ENCODE measurements at places on chromosomes 13 and 19.

- DNase-seq, result no peak
Observed at GRCh38 chr13:48985756-48986155, 10.0 kb downstream of the FNDC3A start.

GRCh38 chr19:6491802-6492592 lies 10.1 kb downstream of the TUBB4A start:
- no peak for DNase-seq

GRCh38 chr13:112839356-112840105 lies 129.5 kb upstream of the MCF2L start:
- no peak for DNase-seq

- DNase-seq, result no peak
Observed at GRCh38 chr13:111661052-111661451, 340.6 kb downstream of the TEX29 start.

DNA sequence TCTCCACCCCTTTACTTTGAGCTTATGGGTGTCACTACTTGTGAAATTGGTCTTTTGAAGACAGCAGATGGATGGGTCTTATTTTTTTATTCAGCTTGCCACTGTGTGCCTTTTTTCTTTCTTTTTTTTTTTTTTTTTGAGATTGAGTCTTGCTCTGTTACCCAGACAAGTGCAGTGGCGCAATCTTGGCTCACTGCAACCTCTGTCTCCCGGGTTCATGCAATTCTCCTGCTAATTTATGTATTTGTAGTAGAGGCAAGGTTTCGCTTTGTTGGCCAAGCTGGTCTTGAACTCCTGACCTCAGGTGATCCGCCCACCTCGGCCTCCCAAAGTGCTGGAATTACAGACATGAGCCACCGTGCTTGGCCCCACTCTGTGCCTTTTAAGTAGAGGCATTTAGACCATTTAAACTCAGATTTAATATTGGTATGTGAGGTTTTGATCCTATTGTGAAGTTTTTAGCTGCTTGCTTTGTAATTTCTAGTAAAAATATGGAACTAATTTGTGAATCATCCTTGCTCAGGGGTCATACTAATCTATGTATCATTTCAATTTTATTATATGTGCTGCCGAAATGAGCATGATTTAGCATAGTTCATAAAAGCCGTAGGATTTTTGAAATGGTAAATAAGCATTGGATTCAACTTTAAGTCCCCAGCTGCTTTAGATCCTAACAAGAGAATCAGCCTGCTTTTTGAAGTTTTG lies 584.5 kb downstream of the SLITRK1 start:
- DNase-seq, result no peak

GRCh38 chr19:14476327-14476672 lies 1.1 kb upstream of the PTGER1 start:
- no peak for DNase-seq

DNA sequence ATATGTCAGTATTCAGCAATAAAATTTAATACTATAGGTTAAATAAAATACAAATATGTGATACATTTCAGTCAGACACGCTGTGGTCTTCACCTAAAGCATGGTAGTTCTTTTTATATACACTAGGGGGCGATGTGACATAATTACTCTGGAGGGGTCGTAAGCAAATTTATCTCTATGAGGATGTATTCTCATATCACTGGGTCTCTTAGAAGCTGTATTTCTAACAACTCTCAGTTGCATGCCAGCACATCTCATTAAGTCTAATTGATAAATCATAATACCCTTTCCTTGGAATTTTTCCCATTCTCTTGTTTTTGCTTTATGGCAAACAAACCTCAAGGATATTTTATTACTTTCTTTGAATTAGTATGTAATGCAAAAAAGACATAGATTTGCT lies 3.9 kb upstream of the PCDH17 start:
- peak; percentile 73 for DNase-seq

DNA sequence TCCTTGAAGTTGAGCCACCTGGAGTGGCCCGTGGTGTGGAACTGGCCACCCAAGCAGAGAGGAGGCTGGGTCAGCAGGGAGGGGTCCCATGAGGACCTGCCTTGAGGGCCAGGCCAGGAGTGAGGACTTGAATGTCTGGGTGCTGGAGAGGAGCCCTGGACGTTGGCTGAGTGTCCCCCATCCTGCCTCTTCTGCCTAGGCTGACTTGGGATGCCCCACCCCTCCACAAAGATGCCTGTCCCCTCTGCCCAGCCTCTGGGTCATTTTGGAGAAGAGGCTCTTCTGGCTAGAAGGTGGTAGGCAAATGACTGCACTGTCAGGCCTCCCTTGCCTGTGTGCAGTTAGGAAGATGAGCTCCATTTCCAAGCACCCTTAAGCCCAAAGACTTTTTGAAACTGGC lies 1.7 kb downstream of the SSBP4 start:
- no peak for DNase-seq

- DNase-seq, result no peak
Observed at GRCh38 chr13:30727491-30728355, 7.6 kb upstream of the ALOX5AP start.

GRCh38 chr19:56566904-56567273 lies 379 bp upstream of the ZNF470 start:
- DNase-seq, result peak; percentile 29

- DNase-seq, result no peak
Observed at GRCh38 chr13:33110386-33110712, 94.1 kb downstream of the KL start.

GRCh38 chr19:17405250-17406045 lies at the start of gene BST2:
BST2 (minus strand) TSS chr19:17405630; CDS start chr19:17405575, 55 bp downstream.
- peak; percentile 94 for DNase-seq

DNA sequence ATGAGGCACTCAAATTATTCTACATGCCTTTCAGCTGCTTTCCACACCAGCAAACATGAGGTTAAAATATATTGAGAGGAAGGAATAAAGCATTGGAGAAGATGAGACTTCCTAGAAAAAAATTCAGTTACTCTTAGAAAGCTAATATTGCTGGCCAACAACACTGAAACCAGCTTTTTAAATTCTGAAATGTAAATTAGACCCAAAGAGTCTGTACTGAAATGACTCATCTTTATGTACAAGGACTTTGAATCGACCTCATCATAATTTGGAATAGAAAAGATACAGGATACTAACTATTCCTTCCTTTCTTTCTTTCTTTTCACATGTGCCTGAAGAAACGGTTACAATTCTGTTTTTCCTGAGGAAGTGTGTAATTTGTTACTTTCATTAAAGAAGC lies 6.5 kb upstream of the HSPH1 start:
- DNase-seq, result no peak

GRCh38 chr19:8304841-8305621 lies 3.1 kb downstream of the CD320 start:
- no peak for DNase-seq

GRCh38 chr13:51052581-51052980 lies 58.5 kb downstream of the C13orf42 start:
- no peak for DNase-seq

DNA sequence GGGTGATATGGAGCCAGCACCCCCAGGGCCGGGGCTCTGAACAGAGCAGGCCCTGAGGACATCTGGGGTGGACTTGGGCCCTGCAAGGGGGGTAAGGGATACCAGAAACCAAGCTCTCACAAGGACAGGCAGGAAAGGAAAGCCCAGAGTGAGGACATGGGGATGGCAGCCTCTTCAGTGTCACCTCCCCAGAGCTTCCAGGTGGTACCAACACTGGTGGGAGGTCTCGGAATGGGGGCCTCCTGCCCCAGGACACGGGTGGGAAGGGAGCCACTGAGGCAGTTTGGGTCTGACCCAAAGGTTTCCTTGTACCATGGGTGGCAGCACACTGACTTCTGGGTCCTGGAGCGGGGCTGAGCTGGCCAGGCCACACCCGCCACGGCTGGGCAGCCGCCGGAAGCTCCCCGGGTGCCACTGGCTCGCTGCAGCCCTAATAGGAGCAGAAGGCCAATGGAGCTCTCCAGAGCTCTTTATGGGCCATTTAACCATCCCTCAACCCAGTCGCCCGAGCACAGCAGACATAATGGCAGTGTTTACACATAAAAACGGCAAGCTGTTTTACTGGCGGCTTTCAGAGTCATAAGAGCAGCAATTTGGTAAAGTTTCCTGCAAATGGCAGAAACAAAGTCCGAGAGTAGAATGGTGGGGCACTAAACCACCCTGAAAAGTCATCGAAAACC lies 59.3 kb downstream of the PEPD start:
- DNase-seq, result no peak

DNA sequence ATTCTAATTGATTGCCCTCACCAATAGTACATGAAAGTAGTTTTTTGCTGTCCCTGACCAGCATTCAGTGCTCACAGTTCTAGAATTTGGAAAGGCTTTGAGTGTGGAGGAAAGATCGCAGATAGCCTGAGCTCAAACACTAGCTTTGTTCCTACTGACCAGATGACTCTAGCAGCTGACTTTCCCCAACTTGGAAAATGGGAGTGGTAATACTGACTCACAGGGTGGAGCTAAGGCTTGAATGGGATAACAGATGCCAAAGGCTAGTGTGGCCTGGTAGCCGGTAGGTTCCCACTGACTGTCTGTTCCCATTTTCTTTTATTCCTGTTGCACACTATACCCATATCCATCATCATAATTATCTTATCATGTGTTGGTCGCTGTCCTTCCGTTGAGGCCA lies 3.7 kb downstream of the ZSCAN22 start:
- no peak for DNase-seq

DNA sequence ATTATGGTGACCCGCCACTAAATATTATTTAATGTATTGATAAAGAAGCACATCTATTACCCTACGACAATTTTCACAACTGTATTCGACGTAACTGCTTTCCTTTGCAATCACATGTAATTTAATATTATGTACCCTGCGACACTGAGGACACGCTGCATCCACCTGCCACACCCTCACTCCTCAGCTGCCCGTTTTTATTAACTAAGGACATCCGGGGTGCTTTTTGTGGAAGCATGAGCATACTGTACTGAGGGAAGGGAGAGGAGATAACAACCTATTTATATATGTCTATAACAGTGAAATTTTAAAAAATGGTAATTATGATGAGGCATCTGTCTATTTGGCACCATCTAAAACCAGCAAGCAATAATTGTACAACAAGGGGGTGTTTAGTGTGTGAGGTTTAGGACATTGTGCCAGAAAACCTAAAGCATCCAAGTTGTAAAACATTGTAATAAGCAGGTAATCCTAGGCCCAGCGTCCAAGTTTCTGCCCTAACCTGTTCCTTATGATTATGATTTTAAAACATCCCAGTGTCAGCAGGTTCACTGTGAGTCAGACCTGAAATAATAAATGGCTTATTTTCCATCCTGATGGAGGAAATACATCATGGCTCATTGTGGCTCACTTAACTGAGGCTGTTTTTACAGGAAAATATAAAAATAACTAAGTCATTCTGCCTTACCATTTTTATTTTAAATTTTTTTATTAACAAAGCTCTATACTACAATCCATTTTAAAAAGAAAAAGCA lies 56.3 kb downstream of the FOXO1 start:
- no peak for DNase-seq

- no peak for DNase-seq
Observed at GRCh38 chr13:41006306-41006705, 12.8 kb downstream of the ELF1 start.

DNA sequence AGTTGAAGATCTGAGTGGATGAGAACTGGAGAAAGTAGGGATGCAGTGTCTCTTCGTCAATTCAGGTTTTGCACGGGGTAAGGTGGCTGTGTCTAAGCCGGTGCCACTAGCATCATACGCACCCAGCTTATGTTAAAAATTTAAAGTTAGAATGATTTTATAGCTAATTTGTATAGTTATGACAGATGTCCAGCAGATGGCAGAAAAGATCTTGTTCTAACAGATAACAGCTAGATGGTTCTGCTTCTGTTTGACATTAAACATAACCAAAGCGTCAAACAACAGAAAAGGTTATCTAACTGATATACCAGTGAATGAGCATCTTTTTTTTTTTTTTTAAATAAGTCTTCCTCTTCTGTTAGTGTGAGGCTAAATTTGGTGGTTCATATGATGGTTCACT lies 18.8 kb upstream of the EDDM13 start:
- peak; percentile 66 for DNase-seq

DNA sequence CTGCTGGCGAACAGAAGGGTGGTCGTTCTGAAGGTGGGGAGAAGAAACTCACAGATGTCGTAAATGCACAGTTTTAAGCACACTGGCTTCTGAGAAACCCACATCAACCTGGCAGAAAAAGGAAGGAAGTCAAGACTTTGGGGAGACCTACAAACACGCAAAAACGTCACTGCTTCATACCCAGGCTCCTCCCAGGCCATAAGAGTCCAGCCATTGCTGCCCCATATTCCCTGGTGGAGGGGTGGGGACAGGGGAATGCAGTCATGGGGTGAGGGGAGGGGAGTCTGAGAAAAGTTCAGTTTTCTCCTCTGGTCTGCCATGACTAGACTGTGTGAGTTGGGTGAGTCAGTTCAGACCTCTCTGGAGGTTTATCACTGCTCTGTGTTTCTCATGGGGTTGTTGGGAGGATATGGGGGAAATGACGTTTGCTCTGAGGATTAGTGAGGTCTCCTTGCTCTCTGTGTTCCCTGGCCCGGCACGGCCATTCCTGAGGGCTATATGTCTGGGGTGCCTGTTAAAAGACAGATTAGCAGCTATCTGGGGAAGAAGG lies 139.0 kb downstream of the FLT1 start:
- DNase-seq, result no peak

- DNase-seq, result no peak
Observed at GRCh38 chr13:30312904-30313303, 5.6 kb upstream of the KATNAL1 start.

- DNase-seq, result peak; percentile 76
Observed at GRCh38 chr13:26946684-26947343, 186.2 kb upstream of the GPR12 start.

GRCh38 chr13:65946387-65946786 lies 1283.7 kb downstream of the PCDH9 start:
- no peak for DNase-seq

DNA sequence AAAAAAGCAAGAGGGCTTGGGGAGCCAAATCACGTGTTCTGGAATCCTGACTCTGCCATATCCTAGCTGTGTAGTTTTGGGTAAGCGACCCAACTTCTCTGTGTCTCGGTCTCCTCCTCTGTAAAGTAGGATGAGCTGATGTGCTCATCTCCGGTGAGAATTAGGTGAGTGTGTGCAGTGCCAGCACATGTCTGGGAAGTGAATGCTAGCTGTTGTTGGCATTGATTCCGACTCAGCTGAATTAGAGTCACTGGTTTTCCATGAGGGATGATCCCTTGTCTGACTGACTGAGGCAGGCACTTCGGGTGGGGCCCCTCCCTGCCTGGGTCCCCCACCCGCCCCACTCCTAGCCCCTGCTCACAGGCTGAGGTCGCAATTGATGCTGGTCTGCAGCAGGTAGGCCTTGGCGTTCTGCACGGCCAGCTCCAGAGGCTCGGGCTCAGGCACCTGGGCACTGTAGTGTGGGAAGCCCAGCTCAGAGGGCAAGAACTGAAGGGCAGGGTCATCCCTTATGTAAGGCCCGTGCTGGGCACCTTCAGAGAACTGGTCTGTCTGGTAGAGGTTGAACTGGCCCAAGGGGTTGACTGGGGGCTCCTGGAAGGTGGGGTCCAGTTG lies 835 bp downstream of the RSPH6A start:
- DNase-seq, result no peak

GRCh38 chr19:38557205-38557799 lies 60.5 kb downstream of the MAP4K1 start:
- peak; percentile 59 for DNase-seq

DNA sequence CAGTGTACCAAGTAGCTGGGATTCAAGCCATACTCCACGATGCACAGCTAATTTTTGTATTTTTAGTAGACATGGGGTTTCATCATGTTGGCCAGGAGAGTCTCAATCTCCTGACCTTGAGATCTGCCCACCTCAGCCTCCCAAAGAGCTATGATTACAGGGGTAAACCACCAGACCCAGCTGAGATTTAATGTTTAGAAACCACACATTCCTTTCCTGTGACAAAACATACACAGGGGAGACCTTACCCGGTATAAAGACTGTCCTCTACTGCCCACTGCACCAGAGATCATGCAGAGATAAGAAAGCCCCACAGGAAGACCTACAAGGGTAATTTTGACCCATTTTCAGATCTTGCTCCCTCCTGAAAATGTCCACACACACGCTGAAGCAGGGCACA lies 22.8 kb upstream of the ZNF83 start:
- no peak for DNase-seq
